ENCODE measurements at places on chromosomes 2 and 18.

- DNase-seq, result no peak
These were observed 17.1 kb downstream of the HS6ST1 start for GRCh38 chr2:128301501-128301966.

GRCh38 chr2:14626873-14627272, 5.6 kb upstream of the LRATD1 start:
- DNase-seq, result no peak

- no peak for DNase-seq
These were observed 191.6 kb downstream of the ZBTB7C start for GRCh38 chr18:48217258-48218250.

GRCh38 chr2:233445152-233445830, 91.0 kb downstream of the DGKD start:
- no peak for DNase-seq

GRCh38 chr2:129443235-129443864, 536.1 kb upstream of the RAB6C start:
- DNase-seq, result no peak

GRCh38 chr2:171771463-171771862, 84.2 kb downstream of the DYNC1I2 start:
- no peak for DNase-seq

- peak; percentile 86 for DNase-seq
These were observed 1.8 kb upstream of the RNPEPL1 start for GRCh38 chr2:240566203-240567136.

- no peak for DNase-seq
These were observed 288.2 kb downstream of the CTNNA2 start for GRCh38 chr2:79801082-79801481.

Data from activated CD8-positive, alpha-beta memory T cell treated with anti-CD3 and anti-CD28 coated beads for 1 hour (primary cell).